ENCODE measurements at places on chromosomes 3 and 15. TPM values are rescaled to one million over a fixed set of nuclear protein-coding genes. Genes with fewer than 3 reads are reported as not detected.

The SLC12A8 gene
- 1.3 TPM for total RNA-seq

The DPPA4 gene
- not detected for total RNA-seq

The RBM15B gene
- total RNA-seq, result 21.1 TPM

The RCCD1 gene
- total RNA-seq, result 40.0 TPM

Measured in A549 treated with DMSO at 1 μM for 4 hours (cell line).